Gastroesophageal sphincter (tissue), 4 donors: ENCODE measurements at places on chromosomes 3 and 15. TPM values are rescaled to one million over a fixed set of nuclear protein-coding genes. Genes with fewer than 3 reads are reported as not detected.

- ATAC-seq, result no peak
Observed at GRCh38 chr15:36925653-36926426, 174.5 kb downstream of the MEIS2 start.

The P2RY1 gene
- total RNA-seq, result 1.1 TPM

GRCh38 chr15:64566629-64567427, 106.5 kb downstream of the ZNF609 start:
- no peak for ATAC-seq

DNA sequence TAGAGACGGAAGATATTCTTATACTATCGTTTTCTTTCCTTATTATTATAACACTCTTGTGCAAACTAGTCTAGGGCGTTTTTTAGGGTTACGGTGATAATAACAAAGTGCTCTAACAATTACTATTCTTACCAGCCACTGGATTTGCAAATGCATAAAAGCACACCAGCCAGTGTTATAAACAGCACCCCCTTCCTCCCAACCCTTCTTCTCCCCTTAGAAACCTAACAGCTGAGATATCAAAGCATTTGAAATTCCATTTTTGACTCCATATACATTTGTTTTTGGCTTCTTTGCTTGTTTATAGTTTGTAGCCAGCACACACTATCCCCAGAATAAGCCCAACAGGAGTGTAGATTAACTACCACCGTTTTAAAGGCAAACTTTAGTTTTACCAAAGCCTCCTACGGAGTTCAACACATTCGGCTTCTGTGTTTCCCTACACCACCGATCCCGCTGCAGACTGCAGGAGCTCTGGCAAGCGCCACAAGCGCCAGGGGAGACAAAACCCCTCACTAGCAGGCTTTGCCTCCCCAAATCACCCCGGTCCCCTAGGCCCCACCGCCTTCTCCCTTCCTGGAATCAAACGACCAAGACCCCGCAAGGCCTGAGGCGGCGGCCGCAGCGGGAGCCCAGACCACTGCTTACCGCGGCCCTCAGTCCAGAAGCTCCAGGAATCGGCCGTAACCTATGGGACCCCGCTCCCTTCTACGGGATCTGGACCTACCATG, 461 bp downstream of the COPB2 start:
- ATAC-seq, result no peak

DNA sequence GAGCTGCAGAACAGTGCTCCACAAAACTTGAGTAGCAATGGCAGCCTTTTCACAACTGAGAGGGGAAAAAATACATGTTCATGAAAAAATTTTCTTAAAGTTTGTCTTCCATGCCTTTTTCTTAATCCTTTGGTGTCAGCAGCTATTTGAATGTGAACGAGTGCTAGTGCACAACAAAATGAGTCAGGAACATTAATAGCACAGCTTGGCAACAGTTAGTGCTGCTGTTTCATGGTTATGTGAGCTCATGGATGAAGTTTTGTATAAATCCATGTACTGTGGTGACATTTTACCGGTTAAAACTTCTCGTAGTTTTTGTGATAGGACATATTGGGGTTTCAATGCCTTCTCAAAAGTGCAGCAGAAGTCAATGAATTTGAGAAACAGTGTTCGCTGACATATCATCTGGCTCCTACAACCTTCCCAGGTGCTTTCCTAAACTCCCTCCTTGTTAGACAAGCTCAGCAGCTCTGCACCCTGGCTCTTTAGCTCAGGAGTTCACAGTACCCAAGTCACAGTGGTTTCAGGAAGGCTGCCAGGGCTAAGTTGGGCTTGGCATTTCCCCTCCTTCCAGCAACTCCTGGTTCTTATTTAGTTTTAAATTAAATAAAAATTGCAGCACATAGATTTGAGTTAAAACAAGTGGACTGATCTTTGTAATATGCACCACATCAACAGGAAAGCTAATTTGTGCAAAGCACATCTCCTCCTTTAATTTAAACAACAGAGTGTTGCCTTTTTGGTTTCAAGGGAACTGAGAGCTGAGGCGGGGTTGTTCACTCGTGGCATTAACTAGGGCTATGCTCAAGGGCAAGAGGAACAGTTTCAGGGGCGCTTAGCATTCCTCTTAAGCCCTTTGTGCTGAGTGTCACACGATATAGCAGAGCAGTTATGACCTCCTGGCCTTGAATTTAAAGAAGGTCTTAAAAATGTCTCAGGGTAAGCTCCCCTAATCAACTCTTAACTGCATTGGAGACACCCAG, 362.8 kb downstream of the CHST2 start:
- ATAC-seq, result no peak

- ATAC-seq, result peak; percentile 86
Observed at GRCh38 chr3:52428151-52429005, 16.5 kb downstream of the SEMA3G start.

GRCh38 chr3:16808393-16809107, 76.2 kb upstream of the PLCL2 start:
- ATAC-seq, result no peak

GRCh38 chr3:73832426-73832825, 207.7 kb upstream of the PDZRN3 start:
- no peak for ATAC-seq

DNA sequence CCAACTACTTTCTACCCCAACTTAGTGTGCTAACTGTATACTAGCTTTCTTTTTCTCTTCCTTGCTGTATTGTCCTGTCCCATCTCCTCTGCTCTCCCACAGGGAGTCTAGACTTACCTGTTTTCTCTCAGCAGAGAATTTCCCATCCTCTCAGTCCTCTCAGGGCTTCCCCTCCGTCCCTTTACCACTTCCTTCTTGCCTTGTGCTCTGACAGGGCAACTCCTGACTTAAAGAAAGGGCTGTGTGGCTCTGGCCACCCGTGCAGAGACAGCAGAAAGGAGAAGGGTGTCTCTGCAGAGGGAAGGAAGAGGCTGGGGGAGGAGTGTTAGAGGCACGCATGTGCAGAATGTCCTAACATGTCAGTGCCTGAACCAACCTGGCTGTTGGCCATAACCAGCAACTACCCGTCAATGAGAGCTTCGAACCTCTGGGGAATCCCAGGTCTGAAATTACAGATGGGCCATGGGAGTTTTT, at the start of gene GCSAM:
Gene GCSAM, minus strand, starts transcription at position 274 of the 474 bp plus-strand sequence. Its CDS starts 128 bp downstream, at position 146.
- ATAC-seq, result peak; percentile 61

The UBE2E2 gene
- 47.8 TPM for total RNA-seq

DNA sequence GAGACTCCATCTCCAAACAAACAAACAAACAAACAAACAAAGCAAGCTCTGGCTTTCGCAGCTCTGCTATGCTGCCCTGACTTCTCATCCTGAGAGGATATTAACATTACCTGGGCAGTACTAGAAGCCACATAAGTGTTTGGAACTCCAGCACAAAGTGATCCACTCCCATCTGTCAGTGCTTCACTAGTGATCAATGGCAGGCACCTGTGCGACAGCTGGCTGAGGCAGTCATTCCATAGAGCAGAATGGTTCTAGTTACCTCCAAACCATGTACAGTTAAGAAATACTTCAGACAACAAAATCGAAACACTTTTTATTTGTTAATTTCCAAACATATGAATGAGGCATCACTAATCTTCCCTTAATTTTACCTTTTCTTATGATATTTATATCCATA, 2.8 kb upstream of the MB21D2 start:
- ATAC-seq, result no peak

The POPDC2 gene
- total RNA-seq, result 98.2 TPM

GRCh38 chr3:170636400-170636973, 50.6 kb upstream of the SLC7A14 start:
- no peak for ATAC-seq

The KNG1 gene
- not detected for total RNA-seq

- no peak for ATAC-seq
Observed at GRCh38 chr3:195111319-195111705, 159.6 kb downstream of the XXYLT1 start.

GRCh38 chr15:37045859-37046740, 54.2 kb downstream of the MEIS2 start:
- no peak for ATAC-seq

GRCh38 chr3:143538577-143538981, 309.7 kb downstream of the SLC9A9 start:
- peak; percentile 81 for ATAC-seq

The PLA2G4E gene
- 0.08 TPM for total RNA-seq

The EPHB1 gene
- total RNA-seq, result 5.7 TPM
